Thyroid gland (tissue), 4 donors: ENCODE measurements at places on chromosomes 3 and 15. TPM values are rescaled to one million over a fixed set of nuclear protein-coding genes. Genes with fewer than 3 reads are reported as not detected.
A peak's percentile ranks its signal among the peaks of the same experiment; 100 is the strongest.

DNA sequence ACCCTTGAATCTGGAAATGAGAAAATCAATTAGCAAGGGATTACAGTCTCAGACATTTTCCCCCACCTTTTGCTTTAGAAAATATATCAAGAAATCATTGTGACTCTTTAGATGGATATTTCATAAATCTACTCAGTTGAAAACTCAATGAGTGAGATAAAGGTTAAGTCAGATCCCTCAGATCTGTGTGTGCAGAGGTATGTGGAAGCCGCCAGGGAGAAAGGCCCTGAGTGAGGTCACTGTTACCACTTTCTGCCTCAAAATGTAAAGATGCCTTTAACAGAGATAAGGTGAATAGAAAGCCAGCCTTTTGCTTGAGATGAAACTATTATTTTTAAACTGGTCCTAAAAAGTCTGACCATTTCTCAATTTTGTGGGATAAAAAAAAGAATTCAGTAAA lies 225.6 kb upstream of the HES1 start:
- H3K27me3 ChIP-seq: no peaks in the 10 kb centered on the region
- no peak overlapping the region for H3K27ac ChIP-seq
- DNase-seq: no peak
- H3K4me1 ChIP-seq: peaks cover 10% of the 10 kb centered on the region
- no peaks in the 10 kb centered on the region for H3K36me3 ChIP-seq
- H3K4me3 ChIP-seq: no peak overlapping the region

Gene ABI3BP
- total RNA-seq: 101 TPM

Gene DOCK3
- 15.7 TPM for total RNA-seq

GRCh38 chr3:16061491-16061890 lies 113.0 kb upstream of the GALNT15 start:
- no peaks in the 10 kb centered on the region for H3K27me3 ChIP-seq
- H3K27ac ChIP-seq: peak overlapping the region; percentile 65
- H3K4me3 ChIP-seq: no peak overlapping the region
- no peaks in the 10 kb centered on the region for H3K4me1 ChIP-seq
- DNase-seq: no peak

DNA sequence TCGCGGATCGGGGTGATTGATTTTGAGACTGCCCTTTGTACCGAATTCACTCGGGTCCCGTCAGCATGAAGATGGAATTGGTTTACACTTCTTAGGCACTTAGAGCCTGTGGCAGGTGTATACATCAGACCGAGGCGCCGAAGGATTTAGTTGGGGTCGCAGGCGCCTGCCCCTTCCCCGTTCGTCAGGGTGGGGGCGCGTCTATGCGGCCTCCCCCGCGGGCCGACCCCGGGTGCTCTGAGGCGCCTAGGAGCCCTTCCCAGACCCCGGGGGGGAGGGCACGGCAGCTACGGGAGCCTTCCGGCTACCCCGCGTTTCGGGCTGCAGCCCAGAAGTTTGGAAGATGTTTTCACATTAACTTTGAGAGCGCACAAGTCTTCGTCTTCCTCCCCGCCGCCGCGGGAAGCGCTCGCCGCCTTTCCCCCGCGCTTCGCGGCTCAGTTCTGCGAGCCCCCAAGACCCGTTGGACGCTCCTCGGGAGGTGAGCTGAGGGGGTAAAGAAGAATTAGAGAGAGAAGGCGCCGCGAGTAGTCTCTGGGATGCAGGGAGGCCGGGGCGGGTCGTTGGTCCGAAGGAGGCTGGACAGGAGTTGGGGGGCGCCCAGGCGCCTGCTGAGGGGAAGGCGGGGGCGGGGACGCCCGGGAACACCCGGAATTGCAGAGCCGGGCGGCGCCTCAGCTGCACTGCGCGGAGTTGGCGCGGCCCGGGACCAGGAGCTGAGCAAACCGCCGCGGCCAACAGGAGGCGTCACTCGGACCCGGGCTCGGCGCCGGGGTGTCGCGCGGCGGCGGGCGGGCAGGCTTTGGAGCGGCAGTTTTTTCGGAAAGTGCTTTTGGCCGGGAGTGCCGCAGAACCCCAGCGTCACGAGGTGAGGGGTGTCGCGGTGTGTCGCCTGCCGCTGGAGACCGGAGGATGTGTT lies 780 bp downstream of the TIPARP start:
- peak overlapping the region; percentile 95 for H3K4me3 ChIP-seq
- peak; percentile 56 for DNase-seq
- peaks cover 8% of the 10 kb centered on the region for H3K36me3 ChIP-seq
- H3K27ac ChIP-seq: peak overlapping the region; percentile 97
- H3K4me1 ChIP-seq: peaks cover 29% of the 10 kb centered on the region
